ENCODE measurements at places on chromosomes 16 and 17.

GRCh38 chr17:40884708-40885512 lies at the start of gene KRT20:
Gene KRT20, minus strand, starts transcription at chr17:40885242. Its CDS starts 57 bp downstream, at chr17:40885185.
- no peak for DNase-seq

GRCh38 chr16:23334950-23335349 lies 32.8 kb downstream of the SCNN1B start:
- no peak for DNase-seq

GRCh38 chr17:39672522-39673334 lies 4.5 kb downstream of the PNMT start:
- no peak for DNase-seq

DNA sequence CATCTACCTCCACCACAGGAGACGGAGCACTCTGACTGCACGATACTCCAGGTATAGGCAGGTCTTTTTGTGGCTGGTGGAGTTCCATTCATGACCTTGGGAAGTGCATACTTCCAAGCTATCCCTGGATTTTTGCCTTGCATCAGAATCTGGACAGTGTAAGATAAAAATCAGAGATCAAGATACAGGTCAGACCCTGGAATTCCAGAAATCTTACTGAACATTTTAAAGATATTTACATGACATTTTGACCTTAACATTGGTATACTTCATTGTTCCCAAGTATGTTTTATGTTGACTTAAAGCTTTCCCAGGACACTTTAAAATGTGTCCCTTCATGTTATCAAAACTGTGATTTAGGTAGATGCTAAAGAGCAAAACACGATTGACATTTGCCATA lies 101.0 kb downstream of the SYCE1L start:
- DNase-seq = no peak

GRCh38 chr17:55549140-55549539 lies 37.9 kb upstream of the SMIM36 start:
- DNase-seq = no peak

- no peak for DNase-seq
Observed at GRCh38 chr16:87017371-87018012, 299.7 kb downstream of the C16orf95 start.

Data from globus pallidus (tissue), 1 donor.